BJ (cell line): ENCODE measurements at places on chromosomes 3 and 15. TPM values are rescaled to one million over a fixed set of nuclear protein-coding genes. Genes with fewer than 3 reads are reported as not detected.

RARRES1 gene
- polyA plus RNA-seq, result 2.0 and 4.5 TPM in 2 replicates

- DNase-seq, result no peak
Observed at GRCh38 chr3:31114929-31115283, 220.4 kb upstream of the GADL1 start.

DNA sequence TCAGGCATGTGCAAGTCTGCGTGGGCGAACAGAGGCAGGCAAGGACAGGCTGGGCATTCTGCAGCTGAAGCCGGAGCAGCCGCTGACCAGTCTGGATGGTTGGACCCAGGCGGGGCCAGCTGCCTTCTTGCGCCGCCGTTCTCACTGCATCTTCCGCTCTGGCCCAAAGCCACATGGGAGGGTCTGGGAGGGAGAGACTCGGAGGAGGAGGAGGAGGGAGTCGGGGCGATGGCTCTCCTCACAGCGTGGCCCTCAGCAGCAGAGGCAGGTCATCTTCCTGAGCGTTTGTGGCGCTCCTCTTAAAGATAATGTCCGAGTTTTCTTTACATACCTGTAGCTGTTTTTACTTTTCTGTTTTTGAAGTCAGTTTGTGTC, 5.9 kb downstream of the CLK3 start:
- no peak for DNase-seq

DNA sequence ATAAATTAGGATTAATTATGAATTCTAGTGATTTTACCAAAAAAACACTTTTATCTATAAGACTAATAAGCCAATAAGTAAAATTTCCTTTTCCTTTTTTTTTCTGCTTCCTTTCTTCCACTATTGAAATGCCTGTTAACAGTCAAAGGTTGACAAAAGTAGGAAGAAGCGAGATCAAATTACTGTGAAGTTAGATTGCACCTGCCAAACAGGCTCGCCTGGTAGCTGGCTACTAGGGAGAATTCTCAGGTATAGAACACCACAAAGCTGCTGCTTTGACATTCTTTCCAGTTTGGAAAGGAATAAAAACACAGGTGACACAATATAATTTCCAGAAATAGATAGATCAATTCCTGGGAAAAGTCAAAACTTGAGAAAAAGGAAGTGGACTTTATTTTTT, 749.0 kb downstream of the NSUN3 start:
- no peak for DNase-seq

DNA sequence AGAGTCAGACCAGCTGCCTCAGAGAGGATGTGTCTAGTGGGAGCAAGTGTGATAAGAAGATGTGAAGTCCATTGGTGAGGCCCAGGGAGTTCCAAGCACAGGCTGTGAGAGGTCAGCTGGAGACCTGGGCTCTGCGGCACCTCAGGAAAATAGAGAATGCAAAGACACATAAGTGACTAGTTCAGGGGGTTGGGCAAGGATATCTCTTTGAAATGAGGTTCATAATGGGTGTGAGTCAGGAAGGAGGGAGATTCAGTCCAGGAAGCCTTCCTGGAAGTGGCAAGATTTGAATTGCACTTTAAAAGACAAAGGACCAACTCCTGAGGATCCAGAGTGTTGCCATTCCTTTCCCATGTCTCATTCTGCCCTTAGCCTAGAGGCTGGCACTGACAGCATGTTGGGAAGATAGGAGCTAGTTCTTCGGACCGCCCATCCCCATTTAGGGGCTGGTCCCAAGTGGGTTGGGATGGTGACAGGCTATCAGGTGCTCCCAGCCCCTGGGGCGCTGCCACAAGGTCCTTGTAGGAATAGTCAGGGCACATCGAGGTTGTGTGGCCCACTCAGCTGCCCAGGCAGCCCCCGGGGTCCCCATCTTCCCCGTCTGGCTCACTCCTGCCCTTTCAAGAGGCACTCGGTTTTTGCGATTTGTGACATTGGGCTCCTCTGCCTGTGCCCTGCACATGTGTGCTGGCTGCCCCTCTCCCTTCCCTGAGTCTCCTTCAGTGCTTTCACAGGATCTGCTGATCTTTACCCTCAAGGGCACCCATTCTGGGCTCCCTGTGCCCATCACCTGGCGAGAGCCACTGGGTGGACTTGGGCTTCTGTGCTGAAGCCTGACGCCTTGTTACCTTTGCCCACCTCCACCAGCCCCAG, 23.7 kb downstream of the ESYT3 start:
- no peak for DNase-seq
